Right atrium auricular region (tissue), 2 donors: ENCODE measurements at places on chromosomes 13 and 19.

GRCh38 chr13:45393941-45394570 lies 24.1 kb downstream of the SLC25A30 start:
- no peak for DNase-seq

DNA sequence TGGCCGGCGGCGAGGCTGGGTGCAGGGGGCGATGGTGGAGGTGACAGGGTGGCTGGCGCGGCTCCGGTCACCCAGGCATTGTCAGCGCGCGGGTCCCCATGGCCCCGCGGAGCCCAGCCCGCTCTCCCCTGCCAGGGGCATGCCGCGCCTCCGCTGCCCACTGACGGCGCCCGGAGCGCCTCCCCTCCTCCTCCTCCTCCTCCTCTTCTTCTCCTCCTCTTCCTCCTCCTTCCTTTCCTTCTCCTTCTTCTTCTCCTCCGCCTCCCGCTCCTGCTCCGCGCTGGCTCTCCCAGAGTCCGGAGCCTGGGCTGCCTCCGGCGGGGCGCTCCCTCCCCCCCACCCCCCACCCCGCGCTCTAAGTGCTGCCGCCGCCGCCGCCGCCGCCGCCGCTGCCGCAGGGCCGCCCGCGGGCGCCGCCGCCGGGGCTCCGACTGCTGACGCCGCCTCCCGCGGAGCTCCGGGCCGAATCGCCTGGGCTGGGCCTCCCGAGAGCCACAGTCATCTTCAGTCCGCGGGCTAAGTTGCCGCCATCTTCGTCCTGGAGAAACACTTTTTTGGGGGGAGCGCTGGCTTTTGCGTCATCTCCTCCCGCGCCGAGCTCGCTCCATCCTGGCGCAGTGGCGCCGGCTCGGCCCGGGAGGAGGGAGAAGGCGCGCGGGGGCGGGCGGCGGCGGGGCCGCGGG lies 348.3 kb downstream of the LIG4 start:
- DNase-seq = no peak

GRCh38 chr13:77872995-77873394 lies 45.6 kb downstream of the EDNRB start:
- DNase-seq = no peak

DNA sequence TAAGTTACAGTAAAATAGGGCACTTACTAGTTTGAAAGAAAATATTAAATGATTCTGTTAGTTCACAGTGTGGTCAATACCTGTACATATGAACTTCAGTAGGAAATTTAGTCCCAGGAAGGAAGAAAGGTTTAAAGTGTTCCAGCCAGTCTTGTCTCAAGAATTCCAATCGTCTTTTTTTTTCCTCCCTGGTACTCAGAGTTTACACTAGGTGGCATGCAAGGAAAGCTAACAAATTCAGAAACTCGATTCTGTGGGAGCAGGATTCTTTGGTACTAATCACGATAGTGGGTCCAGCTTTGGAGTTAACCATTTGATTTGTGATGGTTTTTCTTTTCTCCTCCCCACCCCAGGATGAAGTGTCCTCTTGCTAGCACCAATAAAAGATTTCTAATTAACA lies 43.6 kb downstream of the POLR1D start:
- DNase-seq = no peak

DNA sequence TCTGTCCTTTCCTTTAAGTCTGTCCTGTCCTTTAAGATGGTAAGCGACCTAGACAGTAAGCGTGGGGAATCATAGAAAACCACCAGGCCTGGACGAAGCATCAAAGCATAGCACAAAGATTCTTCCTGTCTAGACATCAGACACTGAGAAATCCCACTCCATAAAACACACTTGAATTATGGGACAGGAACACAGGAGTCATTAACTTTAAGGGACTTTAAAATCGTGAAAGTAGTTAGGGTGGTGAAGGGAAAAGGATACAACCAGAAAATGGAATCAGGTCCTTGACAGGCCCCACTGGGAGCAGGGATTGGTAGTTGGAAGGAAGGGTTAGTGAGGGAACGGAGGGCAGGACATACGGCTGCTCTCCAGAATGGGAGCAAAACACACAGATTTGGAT lies 31.6 kb upstream of the C1QTNF9 start:
- DNase-seq = peak; percentile 16

GRCh38 chr19:17282488-17283125 lies 906 bp downstream of the ANKLE1 start:
- peak; percentile 76 for DNase-seq

- DNase-seq = no peak
Observed at GRCh38 chr13:44715287-44716230, 139.4 kb upstream of the TSC22D1 start.

DNA sequence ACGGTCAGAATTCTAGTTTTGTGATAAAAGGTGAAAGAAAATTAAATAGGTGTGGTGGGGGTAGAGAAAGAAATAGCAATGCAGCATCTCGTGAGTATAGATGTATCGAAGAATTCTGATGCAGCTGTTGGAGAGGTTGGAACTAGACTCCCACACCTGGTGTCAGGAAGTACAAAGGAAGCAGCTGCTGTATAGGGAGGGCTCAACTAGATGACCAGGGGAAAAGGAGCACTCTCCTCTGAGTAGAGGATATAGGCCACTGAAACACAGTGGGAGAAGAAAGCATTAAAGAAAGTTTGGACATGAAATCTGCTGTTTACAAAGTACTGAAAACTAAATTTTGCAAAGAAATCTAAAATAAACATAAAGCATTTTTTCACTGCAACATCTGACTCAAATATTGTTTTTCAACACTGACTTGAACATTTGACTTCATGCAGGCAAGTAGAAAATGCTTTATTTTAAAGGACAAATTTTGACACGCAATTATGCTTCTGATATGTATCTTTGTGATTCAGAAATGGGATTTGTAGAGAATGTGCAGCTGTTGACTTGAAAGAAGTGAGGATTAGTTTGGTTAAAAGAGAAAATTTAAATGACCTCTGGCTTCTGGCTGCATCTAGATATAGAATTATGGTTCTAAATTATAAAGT lies 82.2 kb downstream of the MIPEP start:
- no peak for DNase-seq

DNA sequence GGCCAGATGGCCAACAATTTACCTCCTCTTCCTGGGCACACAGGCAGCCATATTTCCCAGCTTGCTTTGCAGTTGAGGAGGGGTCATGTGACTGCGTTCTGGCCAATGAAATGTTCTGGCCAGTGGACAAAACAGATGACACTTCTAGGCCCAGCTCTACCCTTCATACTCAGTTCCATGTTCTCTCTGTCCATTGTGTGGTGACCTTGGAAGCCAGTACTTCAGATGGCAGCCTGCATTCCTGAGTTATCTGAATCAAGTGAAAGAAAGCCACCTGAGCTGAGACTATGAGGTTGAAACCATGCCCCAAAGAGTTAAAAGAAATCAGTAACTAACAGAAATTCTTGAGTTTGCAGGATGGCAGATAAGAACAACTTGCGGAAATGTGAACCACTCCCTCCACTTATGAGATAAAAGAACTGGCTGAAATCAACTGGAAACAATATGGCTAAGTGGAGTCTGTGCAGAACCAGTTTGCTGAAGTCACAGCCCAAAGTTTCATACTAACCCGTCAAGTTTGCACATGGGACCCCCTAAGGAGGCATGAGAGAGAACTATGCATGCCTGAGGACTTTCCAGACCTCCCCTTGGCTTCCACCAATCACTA lies 8.1 kb downstream of the FAM187B start:
- DNase-seq = no peak

DNA sequence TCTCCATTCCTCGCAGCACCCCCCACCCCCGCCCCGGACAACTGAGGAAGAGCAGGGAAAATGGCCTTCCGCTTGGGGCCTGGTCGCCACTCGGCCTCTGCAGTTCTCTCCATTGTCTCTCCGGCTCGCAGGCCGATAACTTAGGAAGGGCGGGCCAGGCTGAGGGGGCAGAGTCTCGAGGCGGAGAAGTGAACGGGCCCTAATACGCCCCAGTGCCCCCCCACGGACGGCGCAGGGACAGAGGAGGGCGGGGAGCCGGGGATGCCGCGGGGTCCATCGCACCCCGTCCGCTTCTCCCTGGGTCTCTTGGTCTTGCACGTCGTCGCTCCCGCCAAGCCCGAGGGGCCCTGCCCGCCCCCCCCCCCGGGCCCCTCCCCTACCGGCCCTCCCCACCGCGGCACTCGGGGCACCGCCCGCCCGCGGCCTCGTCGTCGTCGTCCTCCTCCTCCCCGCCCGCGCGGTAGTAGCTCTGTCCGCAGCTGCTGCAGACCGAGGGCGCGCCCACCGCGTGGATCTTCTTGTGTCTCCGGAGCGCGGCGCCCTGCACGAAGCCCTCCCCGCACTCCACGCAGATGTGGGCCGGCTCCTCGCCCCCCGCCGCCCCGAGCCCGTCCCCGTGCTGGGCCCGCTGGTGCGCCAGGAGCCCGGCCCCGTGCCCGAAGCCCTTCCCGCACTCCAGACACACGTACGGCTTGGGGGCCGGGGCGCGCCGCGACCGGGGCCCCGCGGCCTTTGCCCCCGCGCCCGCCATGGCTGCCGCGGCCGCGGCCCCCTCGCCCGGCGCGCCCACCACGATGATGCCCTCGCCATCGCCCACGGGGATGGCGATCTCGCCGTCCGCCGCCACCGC lies 33.2 kb downstream of the ZNF787 start:
- no peak for DNase-seq

GRCh38 chr13:53847502-53847901 lies 818.9 kb downstream of the OLFM4 start:
- DNase-seq = no peak

- no peak for DNase-seq
Observed at GRCh38 chr13:111661052-111661451, 340.6 kb downstream of the TEX29 start.

DNA sequence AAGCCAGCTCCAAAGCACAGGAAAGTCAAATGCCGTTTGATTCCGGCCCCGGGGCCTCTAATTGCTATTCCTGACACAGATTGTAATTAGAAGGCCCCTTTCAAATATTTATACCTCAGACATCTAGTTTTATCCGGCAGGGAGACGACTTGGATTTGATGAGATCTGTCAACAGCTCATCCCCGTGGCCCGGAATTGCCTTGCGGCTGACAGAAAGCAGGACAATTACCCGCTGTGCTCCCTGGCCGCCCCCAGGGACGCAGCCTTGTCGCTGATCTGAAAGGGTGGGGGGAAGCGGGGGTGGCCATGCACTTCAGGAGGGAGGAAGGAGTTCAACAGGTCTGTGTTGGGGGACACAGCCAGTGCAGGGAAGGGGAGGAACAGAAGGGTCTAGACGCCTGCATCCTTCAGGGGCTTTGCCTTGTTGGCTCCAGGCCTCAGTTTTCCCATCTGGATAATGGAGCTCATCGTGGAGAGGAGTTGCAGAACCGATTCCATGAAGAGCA lies 1.8 kb upstream of the SHD start:
- no peak for DNase-seq

DNA sequence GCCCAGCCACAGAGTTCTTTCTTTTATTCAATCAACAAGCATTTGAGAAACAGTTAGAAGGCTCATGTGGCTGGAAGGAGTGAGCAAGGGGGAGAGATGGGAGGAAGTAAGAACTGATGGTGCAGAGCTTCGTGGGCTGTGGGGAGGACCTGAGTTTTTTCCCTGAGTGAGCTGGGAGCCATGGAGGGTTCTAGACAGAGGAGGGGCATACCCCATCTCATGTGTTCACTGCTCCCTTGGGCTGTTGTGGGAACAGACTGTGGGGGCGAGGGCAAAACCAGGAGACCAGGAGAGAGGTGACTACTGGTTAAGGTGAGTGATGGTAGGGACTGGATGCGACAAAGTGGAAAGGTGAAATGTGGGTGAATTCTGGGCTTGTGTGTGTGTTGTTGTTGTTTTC lies 2.4 kb upstream of the PKN1 start:
- no peak for DNase-seq

GRCh38 chr19:15869873-15870272 lies 28.0 kb downstream of the CYP4F2 start:
- DNase-seq = no peak

GRCh38 chr13:74622284-74622683 lies 488.1 kb upstream of the KLF12 start:
- DNase-seq = no peak

- no peak for DNase-seq
Observed at GRCh38 chr19:18362934-18363542, 22.6 kb downstream of the PGPEP1 start.

DNA sequence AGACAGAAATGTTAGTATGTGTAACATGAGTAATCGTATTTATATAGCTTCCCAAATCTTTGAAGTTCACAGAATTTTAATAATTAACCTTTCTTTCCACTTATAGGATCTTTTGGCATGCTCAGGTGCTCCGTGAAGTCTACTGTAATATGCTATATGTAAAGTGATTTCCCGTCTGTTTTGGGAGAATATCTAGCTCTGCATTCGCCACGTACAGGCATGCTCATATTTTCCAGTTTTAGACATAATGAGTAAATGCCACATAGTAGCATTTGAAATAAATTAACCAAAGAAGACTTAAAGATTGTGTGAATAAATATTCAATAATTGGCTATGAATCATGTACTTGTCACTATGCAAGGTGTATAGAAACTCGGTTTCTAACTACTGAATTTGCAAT lies 189.0 kb upstream of the CSNK1A1L start:
- no peak for DNase-seq

DNA sequence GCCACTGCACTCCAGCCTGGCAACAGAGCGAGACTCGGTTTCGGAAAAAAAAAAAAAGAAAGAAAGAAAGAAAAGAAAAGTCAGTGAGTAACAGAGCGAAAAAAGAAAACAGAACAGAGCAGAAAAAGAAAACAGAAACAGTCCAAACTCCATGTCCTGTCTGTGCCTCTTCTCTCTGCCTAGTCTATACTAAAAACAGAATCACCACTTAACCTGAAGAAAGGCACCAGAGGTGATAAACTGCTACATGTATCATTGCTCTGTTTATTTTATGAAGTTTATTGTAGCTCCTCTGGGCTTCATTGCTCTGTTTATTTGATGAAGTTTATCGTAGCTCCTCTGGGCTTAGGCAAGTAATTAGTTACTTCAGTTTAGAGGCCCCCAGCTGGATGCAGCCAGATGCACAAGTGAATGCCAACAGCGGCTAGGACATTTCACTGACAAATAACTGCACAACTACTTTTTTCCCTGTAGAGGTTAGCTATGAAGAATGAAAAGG lies 39.2 kb downstream of the TBC1D4 start:
- DNase-seq = no peak

GRCh38 chr19:1087813-1088415 lies 7.3 kb downstream of the POLR2E start:
- peak; percentile 82 for DNase-seq

- DNase-seq = no peak
Observed at GRCh38 chr19:40335101-40335500, 13.1 kb downstream of the C19orf47 start.

DNA sequence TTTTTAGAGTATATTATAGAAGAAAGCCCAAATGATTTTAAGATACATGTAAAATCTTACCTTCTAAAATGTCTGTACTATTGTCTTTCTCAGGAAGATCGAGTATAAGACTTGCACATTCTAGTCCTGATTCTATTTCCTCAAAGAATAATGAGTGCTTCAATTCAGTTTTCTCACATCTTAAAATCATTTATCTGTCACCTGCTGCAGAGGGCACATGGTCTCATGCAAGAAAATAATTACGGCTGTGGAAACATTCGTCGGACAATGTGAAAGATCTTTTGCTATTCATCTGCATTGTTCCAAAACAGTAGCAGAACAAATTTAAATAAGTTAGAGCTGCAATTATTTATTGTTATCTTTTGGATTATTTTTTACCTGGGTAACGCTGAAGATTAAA lies 1403.5 kb downstream of the PCDH9 start:
- no peak for DNase-seq

- DNase-seq = no peak
Observed at GRCh38 chr13:31035185-31035965, 102.9 kb downstream of the TEX26 start.

- no peak for DNase-seq
Observed at GRCh38 chr13:51292000-51292565, 47.4 kb upstream of the SERPINE3 start.
